ENCODE measurements at places on chromosomes 7 and 10.
A peak's percentile ranks its signal among the peaks of the same experiment; 100 is the strongest.

GRCh38 chr10:73814896-73815718, 3.7 kb upstream of the NDST2 start:
- DNase-seq = no peak

- no peak for DNase-seq
These were observed 204.5 kb upstream of the GHITM start for GRCh38 chr10:83934641-83935338.

DNA sequence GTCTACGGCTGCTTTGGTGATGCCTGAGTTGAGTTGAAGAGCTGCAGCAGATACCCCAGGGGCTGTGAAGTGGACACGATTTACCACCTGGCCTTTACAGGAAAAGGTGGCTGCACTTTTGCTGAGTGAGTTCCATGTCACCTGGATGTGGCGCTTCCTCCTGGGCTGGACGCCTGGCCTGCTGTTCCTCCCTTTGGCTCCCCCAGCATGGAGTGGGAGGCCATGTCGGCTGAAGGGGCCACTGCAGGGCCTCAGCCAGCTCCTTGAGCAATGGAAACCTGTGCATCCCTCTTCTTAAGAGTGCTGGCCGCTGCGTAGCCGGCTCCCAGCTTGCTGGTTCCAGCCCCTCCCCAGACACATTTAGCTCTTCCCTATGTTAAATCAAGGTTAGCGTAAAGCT, 221.0 kb downstream of the GLRX3 start:
- no peak for DNase-seq

DNA sequence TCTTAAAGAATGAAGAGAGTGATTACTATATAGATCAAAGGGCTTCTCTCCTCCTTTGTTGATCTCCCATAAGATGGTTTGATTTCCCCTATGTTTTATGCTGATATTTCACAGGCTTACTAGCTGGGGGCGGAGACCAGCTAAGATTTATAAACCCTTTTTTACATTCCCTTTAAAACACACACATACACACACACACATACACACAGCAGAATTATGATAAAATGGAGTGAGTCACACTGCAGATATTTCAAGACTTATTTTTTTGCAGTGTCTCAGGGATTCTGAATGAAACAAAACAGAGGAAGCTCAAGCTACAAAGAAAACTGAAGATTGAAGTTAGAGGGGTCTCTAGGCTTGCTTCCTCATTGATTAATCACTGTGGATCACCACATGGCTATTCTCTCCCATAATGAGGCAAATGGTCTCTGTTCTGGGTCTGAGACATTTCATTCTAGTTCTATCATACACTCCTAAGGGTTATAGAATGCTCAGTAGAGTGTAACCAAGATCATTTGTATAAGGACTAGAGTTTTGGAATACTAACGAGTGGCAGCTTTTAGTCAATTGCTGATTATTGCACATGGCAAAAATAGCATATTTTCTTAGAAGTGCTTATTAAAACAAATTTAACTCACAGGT, 18.6 kb downstream of the INA start:
- DNase-seq = no peak

DNA sequence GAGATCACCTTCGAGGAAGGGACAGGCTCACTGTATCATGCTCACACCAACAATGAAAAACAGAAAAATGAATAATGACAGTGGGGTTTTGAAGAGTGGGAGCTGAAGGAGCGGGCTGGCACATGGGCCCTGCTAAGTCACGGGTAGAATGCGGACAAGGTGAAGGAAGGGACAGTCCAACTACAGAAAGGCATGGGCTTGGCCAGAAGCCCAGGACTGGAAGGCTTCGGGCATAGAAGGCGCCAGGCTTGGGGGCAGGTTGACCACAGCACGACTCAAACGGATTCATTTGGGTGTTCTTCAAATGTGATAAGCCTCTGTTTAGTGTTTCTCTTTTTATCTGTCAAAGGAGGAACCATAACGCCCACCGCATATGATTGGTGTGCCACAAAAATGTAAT, 509.5 kb downstream of the CCSER2 start:
- DNase-seq = no peak

GRCh38 chr7:151334628-151335027, 7.0 kb upstream of the NUB1 start:
- no peak for DNase-seq

GRCh38 chr7:45697576-45698136, 123.5 kb downstream of the ADCY1 start:
- peak; percentile 75 for DNase-seq

- DNase-seq = no peak
These were observed 6.8 kb upstream of the SNX8 start for GRCh38 chr7:2321020-2321419.

DNA sequence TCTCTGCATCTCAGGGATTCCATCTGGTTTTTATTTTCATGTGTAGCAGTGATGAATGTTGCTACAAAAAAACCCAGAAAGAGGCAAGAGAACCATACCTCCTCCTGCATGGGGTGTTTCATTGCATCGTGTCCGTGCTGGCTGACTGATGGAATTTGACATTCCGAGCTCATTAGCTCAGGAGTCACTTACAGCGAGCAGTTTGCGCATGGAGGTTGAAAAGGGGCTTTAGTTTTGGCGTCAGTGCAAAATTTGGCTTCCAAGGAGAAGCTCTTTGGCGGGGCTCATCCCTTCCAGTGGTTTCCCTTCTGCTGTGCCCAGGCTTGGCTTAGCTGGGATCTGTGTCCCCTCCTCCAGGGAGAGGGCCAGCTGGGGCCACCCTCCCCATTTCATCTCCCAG, 25.8 kb downstream of the EMX2 start:
- DNase-seq = no peak

DNA sequence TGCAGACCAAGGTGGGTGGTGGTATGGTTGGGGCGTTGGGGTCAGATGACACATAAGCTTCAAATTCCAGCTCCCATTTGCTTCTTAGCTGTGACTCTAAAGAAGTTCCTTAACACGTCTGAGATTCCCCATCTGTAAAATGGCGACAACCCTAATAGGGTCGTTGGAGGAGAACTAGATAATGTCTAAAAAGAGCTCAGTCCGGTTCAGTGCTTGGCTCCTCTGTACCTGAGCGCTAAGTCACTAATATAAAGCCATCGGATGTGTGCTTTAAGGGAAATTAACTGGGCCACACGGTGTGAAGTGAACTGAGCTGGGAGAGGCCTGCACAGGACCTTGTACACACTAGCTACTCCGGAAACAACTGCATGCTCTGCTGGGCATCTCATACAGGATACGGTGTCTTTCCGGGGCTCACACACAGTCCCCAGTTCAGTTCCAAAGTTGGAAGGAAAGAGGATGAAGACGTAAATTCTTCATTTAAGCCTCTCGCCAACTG, 476 bp upstream of the ZFYVE27 start:
- no peak for DNase-seq

DNA sequence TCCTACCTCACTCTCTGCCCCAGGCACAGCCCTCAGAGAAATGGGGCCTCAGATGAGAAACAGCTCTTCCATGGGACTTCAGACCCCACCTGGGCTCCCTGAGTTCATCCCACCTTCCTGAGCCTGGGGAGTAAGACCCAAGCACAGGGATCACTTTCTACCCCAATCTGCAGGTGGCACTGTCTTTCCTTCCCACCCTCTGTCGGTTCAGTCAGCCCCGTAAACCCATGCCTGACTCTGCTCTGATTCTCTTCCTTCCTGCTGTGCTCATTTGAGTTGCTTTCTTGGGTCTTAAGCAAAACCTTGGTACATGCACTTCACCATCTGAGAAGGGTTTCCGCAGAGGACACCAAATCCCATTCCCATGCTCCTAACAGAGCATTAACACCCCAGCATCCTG, 306.4 kb upstream of the CDC14C start:
- DNase-seq = no peak

DNA sequence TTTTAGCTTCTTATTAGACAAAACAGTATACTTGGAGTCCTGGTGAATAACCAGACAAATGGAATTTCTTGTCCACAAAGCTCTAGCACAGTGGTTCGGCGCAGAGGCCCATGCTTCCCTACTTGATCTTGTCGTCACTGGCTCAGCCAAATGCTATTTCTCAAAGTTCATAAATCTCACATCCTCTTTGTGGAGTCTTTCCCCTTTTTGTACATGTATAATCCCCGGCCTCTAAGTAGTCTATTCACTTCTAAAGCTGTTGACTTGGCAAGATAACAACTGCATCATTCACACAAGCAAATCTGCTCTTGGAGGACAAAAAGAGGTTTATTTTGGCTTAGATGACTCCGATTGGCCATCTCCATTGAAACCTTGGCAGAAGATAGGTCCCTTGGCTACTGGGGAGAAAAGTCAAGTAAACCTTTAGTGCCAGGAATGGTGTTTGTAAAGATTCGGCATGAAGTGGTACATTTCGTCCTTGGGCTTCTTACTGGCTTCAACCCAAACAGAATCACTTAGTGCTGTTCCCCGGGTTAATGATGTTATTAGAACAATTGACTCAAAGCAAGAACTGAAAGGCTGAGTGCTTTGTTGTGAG, 5.1 kb upstream of the AKR1E2 start:
- no peak for DNase-seq

DNA sequence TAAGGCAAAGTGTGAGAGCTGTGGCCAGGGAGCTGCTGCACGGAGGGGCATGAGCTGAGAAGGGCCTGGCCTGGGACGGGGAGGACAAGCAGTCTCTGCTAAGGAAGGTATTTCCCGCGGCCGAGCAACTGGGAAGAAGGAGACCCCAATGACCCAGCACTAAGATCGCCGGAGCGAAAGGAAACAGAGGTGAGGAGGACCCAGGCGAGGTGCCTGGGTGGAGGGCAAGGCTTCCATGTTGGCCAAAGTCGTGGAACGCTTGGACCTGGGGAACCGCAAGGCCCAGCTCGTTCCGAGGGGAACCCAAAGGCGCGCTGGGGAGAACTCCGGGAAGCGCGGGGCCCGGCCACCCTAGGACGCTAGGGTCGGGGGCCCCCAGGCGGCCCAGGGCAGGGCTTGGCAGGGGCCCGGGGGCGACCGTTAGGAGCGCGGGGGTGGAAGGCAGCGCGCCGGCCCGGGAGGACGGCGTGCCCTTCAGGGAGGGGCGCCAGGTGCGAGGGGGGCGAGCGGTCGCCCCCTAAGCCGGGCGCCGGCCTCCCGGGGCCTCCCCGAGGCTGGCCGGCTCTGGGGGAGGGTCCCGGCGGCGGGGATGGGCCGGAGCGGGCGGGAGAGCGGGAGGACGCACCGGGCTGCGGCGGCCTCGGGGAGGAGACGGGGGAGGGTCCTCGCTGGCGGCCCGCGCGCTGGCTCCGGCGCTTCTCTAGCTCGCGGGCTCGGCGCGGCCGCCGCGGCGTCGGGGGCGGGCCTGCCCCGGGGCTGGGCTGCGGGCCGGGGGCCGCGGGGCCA, 545 bp downstream of the GIGYF1 start:
- DNase-seq = no peak

DNA sequence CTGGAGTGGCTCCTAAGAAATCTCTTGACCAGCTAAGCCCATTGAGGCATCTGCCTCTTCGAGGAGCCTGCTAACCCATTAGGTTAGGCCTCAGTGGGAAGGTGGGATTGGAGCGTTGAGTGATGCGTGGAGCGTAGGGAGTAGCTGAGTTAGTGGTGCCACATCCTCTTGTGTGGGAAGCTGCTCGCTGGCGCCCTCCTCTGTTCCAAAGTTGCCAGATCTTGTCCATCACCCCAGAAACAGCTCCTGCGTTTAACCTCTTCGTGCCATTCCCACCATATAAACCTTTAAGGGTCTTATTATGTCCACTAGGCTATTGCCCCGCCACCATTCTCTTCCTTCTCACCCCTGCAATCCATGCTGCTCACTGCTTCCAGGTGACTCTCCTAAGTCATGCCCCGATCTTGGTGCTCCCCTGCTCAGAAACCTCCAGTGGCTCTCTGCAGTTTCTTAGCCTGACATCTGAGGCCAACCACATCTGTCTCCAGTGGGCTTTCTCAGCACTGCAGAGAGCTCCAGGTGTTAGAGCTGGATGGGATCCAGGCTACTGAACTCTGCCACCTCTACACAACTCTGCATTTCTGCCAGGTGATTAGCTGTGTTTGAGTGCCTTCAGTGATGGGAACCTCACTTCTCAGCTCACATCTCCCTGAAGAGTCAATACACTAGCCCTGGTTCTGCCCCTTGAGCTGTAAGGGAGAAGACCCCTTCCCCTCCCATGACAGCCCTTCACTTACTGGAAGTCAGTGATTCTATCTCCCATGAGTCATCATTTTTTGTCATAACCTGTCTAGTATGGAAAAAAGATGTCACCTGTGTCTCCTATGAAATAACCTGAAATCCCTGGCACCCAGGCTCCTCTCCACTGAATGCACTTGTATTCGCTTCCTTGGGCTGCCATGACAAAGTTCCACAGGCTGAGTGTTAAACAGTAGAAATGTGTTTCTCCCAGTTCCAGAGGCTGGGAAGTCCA, 65.0 kb upstream of the FGFR2 start:
- DNase-seq = no peak

DNA sequence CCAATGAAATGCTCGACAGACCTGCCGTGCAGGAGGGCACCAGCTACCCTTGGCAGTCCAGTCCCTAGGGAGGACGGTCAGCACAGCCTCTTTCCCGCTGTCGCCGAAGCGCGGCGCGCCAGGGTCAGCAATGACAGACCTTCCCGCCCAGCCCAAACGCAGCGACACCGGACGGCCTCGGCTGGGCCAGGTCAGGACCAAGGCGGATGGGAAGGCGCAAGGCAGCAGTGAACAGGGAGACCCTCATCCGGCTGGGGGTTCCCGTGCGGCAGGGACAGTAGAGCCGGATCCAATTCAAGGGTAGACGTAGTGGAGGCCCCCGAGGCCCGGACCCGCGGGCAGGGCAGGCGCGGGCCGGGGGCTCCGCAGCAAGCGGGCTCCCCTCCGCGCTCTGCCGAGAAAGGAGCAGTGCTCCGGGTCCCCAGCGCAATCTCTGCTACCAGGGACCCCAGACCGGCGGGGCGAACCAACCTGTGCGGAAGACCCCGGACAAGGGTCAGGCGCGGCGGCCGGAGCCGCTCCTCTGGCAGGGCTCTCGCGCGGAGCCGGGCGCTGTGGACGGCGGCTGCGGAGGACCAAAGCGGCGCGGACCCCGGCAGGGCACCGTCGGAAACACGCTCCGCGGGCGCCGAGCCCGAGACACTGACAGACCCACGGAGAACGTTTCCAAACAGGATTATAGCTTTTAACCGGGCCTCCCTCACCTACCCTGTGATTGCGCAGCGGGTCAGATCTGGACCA, at the start of gene SEC31B:
Gene SEC31B (minus strand): TSS at position 551 of the 741 bp plus-strand sequence. CDS start 2,909 bp downstream, outside the sequence.
- DNase-seq = no peak

GRCh38 chr10:6228010-6228511, 25.3 kb downstream of the PFKFB3 start:
- no peak for DNase-seq

GRCh38 chr10:129018511-129018910, 448.5 kb upstream of the MGMT start:
- no peak for DNase-seq

GRCh38 chr7:48411619-48412018, 240.4 kb downstream of the ABCA13 start:
- no peak for DNase-seq

- DNase-seq = no peak
These were observed 106.2 kb upstream of the GPR141 start for GRCh38 chr7:37577412-37577811.

Data from vagina (tissue), 2 donors.